NCI-H2081 treated with DMSO at 0.1 percent for 48 hours (cell line): ENCODE measurements at places on chromosomes 3 and 15.

DNA sequence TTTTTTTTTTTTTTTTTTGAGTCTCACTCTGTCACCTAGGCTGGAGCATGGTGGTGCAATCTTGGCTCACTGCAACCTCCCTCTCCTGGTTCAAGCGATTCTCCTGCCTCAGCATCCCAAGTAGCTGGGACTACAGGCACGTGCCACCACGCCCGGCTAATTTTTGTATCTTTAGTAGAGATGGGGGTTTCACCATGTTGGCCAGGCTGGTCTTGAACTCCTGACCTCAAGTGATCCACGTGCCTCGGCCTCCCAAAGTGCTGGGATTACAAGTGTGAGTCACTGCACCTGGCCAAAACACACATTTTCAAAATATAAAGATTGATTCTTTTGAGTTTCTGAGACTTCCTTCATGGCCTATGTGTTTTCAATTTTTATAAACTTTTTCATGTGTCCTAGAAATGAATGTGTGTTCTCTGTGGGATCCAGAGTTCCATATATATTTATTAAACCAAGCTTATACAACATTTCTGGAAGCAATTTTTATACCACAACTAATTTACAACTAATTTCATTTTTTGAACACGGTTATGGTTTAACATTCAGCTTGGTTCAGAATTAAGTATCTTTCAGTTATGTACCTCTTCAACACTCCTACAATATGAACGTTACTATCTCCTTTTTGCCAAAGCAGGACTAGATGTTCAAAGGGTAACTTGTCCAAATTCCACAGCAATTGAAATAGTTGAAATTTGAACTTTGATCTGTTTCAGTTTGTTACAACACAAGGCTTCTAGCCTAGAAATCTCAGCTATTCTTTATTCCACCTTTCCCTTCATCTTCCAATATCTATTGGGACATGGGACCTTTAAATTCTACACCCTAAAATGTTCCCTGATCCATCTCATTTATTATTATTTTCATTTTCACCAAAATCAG, 1.5 kb downstream of the ACAD11 start:
- no peak for DNase-seq

DNA sequence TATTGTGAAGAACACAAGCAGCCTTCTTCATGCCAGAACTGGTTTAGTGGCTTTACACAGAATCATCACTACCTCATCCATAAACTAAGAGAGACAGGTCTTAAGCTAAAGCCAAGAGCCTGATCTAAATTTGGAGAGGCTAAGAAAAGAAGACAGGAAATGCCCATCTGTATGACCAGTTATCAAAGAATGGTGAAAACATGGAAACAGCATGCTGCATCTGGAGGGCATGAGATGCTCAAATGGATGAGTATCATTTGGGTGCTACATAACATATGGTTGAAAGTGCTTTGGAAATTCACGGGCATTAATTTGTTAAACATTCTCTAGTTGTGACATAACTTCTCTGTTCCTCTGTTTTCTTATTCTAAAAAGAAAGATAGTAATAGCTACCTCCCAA, 112.5 kb downstream of the CPNE4 start:
- DNase-seq, result no peak

DNA sequence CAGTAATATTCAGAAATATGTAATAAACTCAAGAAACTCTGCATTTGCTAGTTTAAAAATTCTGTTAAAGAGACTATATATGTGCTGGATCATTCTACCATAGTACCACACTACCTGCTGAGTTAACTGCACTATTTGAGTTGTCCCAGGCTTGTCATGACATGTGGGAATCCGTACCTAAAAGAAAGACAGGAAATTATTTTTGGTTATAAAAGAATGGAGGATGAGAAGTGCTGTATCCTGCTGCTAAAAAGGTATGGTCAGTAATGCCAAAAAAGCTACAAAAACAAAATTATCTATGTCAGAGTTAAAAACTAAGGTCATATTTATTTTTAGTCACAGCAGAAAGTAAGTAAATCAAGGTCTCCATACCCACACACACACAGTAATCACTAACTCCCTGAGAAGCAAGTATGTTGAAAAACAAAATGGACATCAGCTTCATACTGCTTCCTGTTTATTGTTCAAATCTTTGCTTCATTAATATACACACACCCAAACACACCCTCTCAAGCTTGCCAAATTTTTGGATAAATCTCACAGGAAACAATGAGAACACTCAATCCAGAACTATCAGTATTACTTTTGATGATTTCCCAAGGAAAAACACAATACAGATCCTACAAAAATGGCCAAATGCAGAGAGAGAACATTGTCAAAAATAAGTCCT, 33.7 kb downstream of the DENND6A start:
- no peak for DNase-seq

GRCh38 chr15:65903296-65904073, 34.2 kb downstream of the RAB11A start:
- DNase-seq, result no peak

DNA sequence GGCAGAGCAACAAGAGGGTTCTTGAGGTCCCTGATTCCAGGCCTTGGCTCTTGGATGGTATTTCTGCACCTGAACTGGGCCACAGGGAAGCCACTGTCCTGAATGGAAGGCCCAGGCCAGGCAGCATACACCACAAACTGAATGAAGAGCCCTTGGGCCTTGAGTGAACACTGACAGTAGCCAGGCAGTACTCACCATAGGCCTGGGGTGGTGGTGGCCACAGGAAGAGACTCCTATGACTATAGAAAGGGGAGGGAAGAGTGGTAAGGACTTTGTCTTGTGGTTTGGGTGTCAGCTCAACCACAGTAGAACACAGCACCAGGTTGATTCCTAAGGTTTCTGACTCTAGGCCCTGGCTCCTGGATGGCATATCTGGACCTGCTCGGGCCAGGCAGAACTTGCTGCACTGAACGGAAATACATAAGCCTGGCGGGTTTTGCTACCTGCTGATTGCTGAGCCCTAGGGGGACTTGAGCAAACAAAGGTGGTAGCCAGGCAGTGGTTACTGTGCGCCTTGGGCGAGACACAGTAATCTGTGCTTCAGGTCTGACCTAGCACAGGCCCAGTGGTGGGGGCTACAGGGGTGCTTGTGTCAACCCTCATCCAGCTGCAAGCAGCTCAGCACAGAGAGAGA, 241.4 kb downstream of the ISL2 start:
- no peak for DNase-seq

DNA sequence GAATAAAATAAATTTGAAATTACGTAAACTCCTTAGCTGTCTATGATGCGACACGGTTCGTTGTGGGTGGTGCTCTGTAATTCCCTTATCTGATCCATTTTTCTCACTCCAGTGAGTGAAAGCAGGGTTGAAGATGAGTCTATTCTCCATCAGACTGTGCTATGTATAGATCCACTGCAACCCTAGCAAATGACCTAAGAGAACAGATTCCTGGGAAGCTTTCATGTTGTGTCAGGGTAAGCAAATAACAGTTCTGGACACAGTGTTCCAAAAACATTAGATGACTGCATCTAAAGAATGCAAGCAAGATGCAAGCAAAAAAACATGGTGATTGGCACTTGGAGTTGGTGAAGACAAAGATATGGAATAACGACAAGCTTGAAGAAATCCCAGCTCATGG, 239.3 kb downstream of the SLC9A9 start:
- DNase-seq, result no peak

- DNase-seq, result no peak
These were observed 11.1 kb downstream of the UACA start for GRCh38 chr15:70752193-70752635.
